ENCODE measurements at places on chromosomes 12 and 14. TPM values are rescaled to one million over a fixed set of nuclear protein-coding genes. Genes with fewer than 3 reads are reported as not detected.

DACT1 gene
- total RNA-seq, result 3.7 TPM

CPNE6 gene
- total RNA-seq, result not detected

C12orf60 gene
- total RNA-seq, result 0.77 TPM

CBLN3 gene
- 2.3 TPM for total RNA-seq

TAS2R10 gene
- 0.35 TPM for total RNA-seq

KRT6C gene
- not detected for total RNA-seq

FAM181A gene
- 6.4 TPM for total RNA-seq

VWF gene
- total RNA-seq, result 468 TPM

PLXNC1 gene
- 28.0 TPM for total RNA-seq

- no peaks in the 10 kb centered on the region for H3K36me3 ChIP-seq
- H3K4me3 ChIP-seq, result peak within 1 kb of the TSS; percentile 56
- no peaks in the 10 kb centered on the region for H3K27me3 ChIP-seq
- peaks cover 69% of the 10 kb centered on the region for H3K4me1 ChIP-seq
Measured at GRCh38 chr12:56521590-56522371, at the start of gene RBMS2. Gene RBMS2, plus strand, starts transcription at chr12:56521820. Its CDS starts 204 bp downstream, at chr12:56522024.

- H3K27me3 ChIP-seq, result no peaks in the 10 kb centered on the region
- H3K36me3 ChIP-seq, result peaks cover 38% of the 10 kb centered on the region
- H3K4me3 ChIP-seq, result no peak overlapping the region
- peak overlapping the region; percentile 68 for H3K27ac ChIP-seq
Measured at GRCh38 chr12:57069523-57069922, 9.1 kb downstream of the NEMP1 start.

GRCh38 chr12:118645219-118645618 lies 268.9 kb downstream of the SUDS3 start:
- H3K27ac ChIP-seq, result no peak overlapping the region
- no peak for DNase-seq
- H3K36me3 ChIP-seq, result no peaks in the 10 kb centered on the region
- H3K4me1 ChIP-seq, result no peaks in the 10 kb centered on the region

- no peak overlapping the region for H3K27ac ChIP-seq
- DNase-seq, result no peak
- H3K4me3 ChIP-seq, result no peak overlapping the region
- H3K4me1 ChIP-seq, result no peaks in the 10 kb centered on the region
- H3K36me3 ChIP-seq, result peaks cover 62% of the 10 kb centered on the region
- H3K27me3 ChIP-seq, result no peaks in the 10 kb centered on the region
Measured at GRCh38 chr14:63387711-63388110, 69.0 kb upstream of the GPHB5 start.

DNA sequence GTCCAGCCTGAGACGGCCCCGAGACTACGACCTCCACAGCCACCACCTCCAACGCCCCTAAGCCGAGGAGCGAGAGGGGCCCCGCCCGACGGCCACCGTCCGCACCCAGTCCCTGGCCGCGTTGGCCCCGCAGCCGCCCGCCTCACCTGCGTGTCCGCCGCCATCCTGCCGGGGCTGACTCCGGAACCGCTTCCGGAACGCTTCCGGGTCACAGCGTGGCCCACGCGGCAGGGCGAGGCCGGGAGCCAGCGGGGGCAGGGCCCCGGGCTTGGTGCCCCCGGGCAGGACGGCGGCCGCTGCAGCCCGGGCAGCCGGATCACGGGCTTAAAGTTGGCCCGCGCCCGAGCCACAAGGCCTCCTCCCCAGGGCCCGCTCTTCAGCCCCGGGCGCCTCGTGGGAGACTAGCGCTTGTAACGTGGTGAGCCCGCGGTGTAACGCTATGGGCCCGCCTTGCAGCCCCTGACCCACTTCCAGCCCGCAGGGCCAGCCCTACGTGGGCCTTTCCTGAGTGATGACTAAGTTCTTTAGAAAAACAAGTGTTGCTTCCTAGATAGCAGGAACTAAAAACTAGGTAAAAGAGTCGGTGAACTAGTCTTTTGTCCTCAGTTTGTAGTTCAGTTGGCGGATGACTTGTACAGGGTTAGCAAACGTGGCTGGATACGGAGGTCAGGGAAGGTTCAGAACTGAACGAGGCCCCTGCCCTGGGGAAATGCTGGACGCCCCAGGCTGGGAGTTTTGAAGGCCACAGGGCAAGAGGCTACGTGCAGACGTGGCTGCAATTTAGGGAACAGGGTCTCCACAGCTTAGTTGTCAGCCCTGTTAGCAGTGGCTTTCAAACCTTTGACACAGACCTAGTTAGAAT lies at the start of gene GCN1:
TSS of gene GCN1 (minus strand) at position 182 of the 862 bp plus-strand sequence. CDS start at position 164, 18 bp downstream.
- peaks cover 57% of the 10 kb centered on the region for H3K36me3 ChIP-seq
- peaks cover 56% of the 10 kb centered on the region for H3K4me1 ChIP-seq

- peaks cover 14% of the 10 kb centered on the region for H3K4me1 ChIP-seq
- no peak for DNase-seq
- H3K36me3 ChIP-seq, result no peaks in the 10 kb centered on the region
- no peak overlapping the region for H3K27ac ChIP-seq
- no peaks in the 10 kb centered on the region for H3K27me3 ChIP-seq
Measured at GRCh38 chr14:105117710-105118385, 50.7 kb downstream of the JAG2 start.

DNA sequence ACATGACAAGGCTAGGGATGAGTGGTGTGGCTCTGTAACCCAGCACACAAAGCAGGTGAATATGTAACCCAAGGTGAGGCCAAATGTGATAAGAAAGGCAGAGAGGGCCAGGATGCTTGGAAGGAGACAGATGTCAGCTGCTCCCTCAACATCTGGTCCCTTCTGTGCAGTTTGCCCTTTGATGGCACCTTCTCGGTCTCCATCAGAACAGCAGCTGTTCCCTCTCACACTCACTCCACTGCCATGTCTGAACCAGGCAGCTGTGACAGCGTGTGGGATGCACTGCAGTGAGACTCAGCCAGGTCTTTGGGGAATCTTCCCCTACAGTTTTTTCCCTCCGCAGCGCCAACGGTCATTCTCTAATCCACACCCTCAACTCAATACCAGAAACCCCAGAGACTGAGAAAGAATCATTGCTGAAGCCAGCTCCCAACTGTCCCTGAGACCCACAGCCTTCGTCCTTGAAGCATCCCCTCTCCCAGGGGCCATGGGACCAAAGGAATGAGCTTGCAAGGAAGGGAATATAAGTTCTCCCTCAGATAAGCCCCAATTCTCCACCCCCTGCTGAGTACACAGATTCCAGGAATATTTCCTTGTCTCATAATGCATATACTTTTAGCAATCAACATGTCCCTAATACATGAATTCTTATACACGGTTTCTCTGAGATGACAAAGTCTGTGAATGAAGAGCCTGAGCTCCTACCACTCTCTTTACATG lies 230.0 kb downstream of the GLT1D1 start:
- DNase-seq, result no peak
- H3K27ac ChIP-seq, result no peak overlapping the region
- no peaks in the 10 kb centered on the region for H3K36me3 ChIP-seq

DNA sequence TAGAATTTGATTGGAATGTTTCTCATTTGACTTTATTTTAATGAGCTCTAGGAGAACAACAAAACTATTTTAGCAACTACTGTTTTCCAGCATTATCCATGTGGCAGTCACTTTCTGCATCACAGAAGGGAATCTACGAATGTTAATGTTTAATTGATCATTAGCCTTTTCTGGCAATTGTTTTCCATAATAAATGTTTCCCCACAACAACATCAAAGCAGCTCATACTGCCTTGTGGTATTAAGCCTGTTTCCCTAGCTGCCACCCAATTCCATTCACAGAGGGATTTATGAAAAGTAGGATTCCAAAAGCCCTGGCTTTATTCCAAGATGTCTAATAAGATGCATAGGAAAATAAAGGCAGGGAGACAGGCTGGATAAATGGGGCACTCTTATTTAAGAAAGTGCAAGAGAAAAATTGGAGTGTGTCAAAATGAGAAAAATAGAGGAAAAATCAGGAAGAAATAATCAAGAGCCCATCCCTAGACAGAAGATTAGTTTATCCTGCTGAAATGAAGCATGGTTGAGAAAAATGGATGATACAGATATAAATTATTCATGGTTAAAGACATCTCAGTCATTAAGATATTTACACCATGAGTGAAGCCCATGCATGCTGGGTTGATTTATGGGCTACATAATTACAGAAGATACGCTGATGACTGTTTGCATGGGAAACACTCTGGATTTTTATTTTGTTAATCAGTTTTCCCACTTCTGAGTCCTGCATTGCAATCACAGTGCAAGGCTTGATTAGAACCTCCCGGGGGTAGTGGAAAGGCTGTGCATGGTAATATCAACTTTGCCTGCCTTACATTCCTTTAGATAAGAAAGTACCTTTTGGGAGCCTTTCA lies 180.3 kb downstream of the HELB start:
- no peak overlapping the region for H3K4me3 ChIP-seq
- no peaks in the 10 kb centered on the region for H3K4me1 ChIP-seq
- DNase-seq, result no peak
- no peak overlapping the region for H3K27ac ChIP-seq
- H3K27me3 ChIP-seq, result no peaks in the 10 kb centered on the region

DNA sequence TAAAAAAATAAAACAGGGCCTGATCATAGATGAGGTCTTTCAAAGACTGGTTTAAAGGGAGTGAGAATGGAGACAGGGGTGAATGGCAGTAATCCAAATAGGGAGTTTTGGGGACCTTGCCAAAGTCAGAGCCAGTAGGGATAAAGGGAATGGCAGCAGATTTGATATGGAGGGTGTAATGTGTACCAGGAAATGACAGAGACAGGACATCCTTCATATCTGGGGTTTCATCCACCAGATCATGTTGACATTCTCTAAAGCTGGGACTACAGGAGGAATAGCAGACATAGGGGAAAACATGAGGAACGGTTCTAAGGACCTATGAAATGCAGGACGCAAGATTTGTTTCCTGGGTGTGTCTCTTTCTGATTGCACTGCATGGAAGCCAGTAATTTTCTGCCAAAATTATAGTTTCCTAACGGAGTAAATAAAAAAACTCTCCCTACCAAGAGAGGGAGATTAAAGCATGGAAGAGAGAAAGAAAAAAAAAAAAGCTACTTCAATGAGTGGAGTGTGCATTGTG lies 169.9 kb downstream of the PRKD1 start:
- H3K4me3 ChIP-seq, result no peak overlapping the region
- H3K36me3 ChIP-seq, result no peaks in the 10 kb centered on the region
- DNase-seq, result no peak
- H3K4me1 ChIP-seq, result no peaks in the 10 kb centered on the region
- no peaks in the 10 kb centered on the region for H3K27me3 ChIP-seq

GRCh38 chr12:105924526-105925208 lies 214.1 kb downstream of the NUAK1 start:
- H3K27me3 ChIP-seq, result no peaks in the 10 kb centered on the region
- H3K4me3 ChIP-seq, result no peak overlapping the region
- H3K4me1 ChIP-seq, result no peaks in the 10 kb centered on the region
- no peaks in the 10 kb centered on the region for H3K36me3 ChIP-seq
- DNase-seq, result no peak

- H3K4me3 ChIP-seq, result no peak overlapping the region
- no peaks in the 10 kb centered on the region for H3K36me3 ChIP-seq
- no peaks in the 10 kb centered on the region for H3K4me1 ChIP-seq
- no peaks in the 10 kb centered on the region for H3K27me3 ChIP-seq
- no peak for DNase-seq
Measured at GRCh38 chr14:33465846-33466700, 484.8 kb downstream of the EGLN3 start.

DNA sequence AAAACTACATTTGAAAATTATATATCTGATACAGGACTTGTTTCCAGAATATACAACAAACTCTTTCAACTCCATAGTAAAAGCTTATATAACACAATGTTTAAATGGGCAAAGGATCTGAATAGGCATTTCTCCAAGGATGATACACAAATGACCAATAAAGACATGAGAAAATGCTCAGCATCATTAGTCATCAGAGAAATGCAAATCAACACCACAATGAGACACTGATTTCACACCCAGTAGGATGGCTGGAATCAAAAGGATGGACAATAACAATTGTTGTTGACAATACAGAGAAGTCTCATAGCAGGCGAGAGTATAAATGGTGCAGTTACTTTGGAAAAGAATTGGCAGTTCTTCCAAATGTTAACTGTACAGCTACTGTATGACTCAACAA lies 394.9 kb downstream of the BCL11B start:
- no peak for DNase-seq
- no peaks in the 10 kb centered on the region for H3K36me3 ChIP-seq
- H3K4me3 ChIP-seq, result no peak overlapping the region
- no peak overlapping the region for H3K27ac ChIP-seq

GRCh38 chr12:130286741-130287440 lies 50.8 kb upstream of the PIWIL1 start:
- no peak overlapping the region for H3K27ac ChIP-seq
- no peaks in the 10 kb centered on the region for H3K4me1 ChIP-seq
- H3K27me3 ChIP-seq, result peaks cover 3% of the 10 kb centered on the region
- DNase-seq, result no peak

GRCh38 chr12:116483959-116484750 lies 75.0 kb upstream of the MAP1LC3B2 start:
- H3K27me3 ChIP-seq, result no peaks in the 10 kb centered on the region
- H3K4me3 ChIP-seq, result no peak overlapping the region
- no peak overlapping the region for H3K27ac ChIP-seq
- DNase-seq, result no peak
- H3K4me1 ChIP-seq, result no peaks in the 10 kb centered on the region

GRCh38 chr14:34247605-34248004 lies 214.4 kb downstream of the SPTSSA start:
- H3K27me3 ChIP-seq, result no peaks in the 10 kb centered on the region
- no peaks in the 10 kb centered on the region for H3K4me1 ChIP-seq
- H3K4me3 ChIP-seq, result no peak overlapping the region
- H3K27ac ChIP-seq, result no peak overlapping the region
- DNase-seq, result no peak

- H3K27ac ChIP-seq, result no peak overlapping the region
- H3K27me3 ChIP-seq, result no peaks in the 10 kb centered on the region
- peaks cover 45% of the 10 kb centered on the region for H3K4me1 ChIP-seq
- H3K4me3 ChIP-seq, result no peak overlapping the region
- no peak for DNase-seq
Measured at GRCh38 chr14:92099802-92100201, 6.6 kb downstream of the ATXN3 start.

DNA sequence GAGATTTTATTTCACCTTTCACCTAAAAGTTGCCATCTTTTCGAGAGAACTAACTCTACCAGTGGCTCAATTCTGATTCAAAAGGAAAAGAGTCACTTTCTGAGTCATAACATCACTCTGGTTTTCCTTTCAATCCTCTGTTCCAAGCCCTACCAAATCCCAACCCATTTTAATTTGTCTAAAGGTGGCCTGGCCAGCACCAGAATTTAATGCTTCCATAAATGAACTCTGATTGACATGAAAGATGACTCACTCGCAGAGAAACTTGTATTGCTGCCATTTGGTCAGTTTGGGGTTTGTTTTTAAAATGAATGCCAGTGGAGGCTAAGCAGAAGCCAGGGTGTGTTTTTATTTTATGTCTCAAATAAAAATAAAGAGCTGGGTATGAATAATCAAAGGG lies 117.4 kb upstream of the SOX5 start:
- no peaks in the 10 kb centered on the region for H3K36me3 ChIP-seq
- no peaks in the 10 kb centered on the region for H3K4me1 ChIP-seq
- H3K4me3 ChIP-seq, result no peak overlapping the region
- H3K27me3 ChIP-seq, result no peaks in the 10 kb centered on the region
- no peak for DNase-seq

- H3K4me1 ChIP-seq, result no peaks in the 10 kb centered on the region
- H3K27me3 ChIP-seq, result no peaks in the 10 kb centered on the region
- no peak overlapping the region for H3K27ac ChIP-seq
- no peak overlapping the region for H3K4me3 ChIP-seq
- no peaks in the 10 kb centered on the region for H3K36me3 ChIP-seq
- DNase-seq, result no peak
Measured at GRCh38 chr12:58745348-58746125, 174.8 kb downstream of the LRIG3 start.

GRCh38 chr12:114611145-114612018 lies 72.6 kb downstream of the TBX3 start:
- no peak overlapping the region for H3K27ac ChIP-seq
- H3K27me3 ChIP-seq, result no peaks in the 10 kb centered on the region
- no peaks in the 10 kb centered on the region for H3K36me3 ChIP-seq
- DNase-seq, result no peak
- no peaks in the 10 kb centered on the region for H3K4me1 ChIP-seq
